CD4-positive, alpha-beta T cell treated with Interleukin-12 subunit alpha and Interleukin-12 subunit beta, for 1 hour (primary cell): ENCODE measurements at places on chromosomes 5 and 9.
A peak's percentile ranks its signal among the peaks of the same experiment; 100 is the strongest.

DNA sequence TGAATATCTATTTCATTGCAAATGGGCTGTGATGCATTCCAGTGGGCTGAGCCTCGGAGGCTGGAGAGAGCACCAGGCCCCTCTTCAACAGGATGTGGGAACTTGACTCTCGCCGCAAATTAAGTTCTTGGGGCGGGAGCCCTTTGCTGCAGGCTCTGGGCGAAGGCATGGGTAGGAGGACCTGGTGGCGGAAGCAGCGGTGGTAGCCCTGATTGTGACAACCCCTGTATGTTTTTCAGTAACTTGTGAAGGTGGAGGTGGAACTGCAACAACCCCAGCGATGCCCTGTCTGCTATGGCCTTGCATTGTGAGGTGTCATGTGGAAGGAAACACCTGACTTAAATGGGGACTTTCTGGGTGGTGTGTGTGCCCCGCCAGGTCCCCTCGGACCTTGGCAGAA is 9.4 kb downstream of the FYB1 start:
- peak; percentile 89 for DNase-seq

GRCh38 chr5:124480964-124481363 is 265.5 kb downstream of the ZNF608 start:
- no peak for DNase-seq

GRCh38 chr5:128163991-128164390 is 80.4 kb downstream of the SLC12A2 start:
- DNase-seq = no peak

DNA sequence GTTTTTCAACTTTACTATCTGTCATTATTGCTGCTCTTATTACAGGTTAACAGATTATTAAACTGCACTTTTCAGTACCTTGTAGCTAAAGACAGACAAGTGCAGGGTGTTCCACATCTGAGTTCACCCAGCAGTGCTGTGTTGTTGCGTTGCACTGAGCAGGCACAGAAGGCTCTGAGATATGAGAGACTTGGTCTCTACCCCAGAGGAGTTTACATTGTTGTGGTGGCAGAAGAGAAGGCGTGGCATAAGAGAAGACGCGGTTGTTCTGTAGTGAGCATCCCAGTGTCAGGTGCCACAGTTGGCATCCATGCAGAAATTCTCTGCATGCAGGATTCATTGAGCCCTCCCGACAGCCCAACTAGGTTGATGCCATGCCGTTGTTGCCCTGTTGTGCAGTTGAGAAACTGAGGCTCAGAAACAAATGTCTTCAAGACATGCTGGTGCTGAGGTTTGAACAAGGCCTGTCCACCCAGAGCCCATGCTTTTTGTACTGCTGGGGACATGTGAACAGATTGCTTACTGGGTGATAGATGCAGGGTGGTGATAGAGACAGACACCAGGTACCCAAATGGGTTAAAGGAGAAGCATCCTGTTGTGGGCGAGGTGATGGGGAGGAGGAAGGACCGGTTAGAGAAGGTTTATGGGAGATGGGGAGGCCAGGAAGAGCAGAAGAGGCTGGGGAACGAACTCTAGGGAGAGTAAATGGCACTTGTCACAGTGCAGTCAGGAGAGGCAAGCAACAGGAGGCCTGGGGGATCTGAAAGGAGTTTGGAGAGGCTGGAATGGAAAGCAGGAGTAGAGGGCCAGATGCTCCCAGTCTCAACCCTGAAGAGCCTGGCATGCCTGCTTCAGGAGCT is 8.2 kb downstream of the ABL1 start:
- DNase-seq = no peak

DNA sequence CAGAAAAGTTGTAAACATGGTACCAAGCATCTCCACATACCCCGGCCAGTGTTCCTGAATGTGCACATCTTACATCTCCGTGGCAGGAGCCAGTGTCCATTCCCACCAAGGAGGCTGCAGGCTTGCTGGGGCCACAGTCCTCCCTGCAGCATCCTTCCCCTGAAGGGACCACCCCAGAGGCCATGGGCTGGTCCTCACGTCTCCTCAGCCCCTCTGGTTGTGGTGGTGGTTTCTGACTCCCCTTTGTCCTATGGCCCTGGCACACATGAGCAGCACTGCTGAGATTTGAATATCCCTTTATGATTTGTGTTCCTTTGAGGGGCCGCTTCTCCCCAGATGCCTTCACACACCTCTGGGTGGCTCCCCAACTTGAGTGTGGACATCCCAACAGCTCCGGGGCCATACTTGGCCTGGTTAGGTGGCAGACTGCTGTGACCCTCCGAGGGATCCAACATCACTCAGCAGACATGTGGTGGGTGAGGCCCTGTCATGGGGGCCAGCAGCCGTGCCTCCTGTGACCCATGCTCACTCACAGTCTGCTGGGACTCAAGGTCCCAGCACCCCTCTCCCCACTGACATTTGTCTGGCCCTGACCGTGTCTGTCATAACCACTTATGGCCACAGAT is 14.3 kb downstream of the PHF2 start:
- DNase-seq = no peak

DNA sequence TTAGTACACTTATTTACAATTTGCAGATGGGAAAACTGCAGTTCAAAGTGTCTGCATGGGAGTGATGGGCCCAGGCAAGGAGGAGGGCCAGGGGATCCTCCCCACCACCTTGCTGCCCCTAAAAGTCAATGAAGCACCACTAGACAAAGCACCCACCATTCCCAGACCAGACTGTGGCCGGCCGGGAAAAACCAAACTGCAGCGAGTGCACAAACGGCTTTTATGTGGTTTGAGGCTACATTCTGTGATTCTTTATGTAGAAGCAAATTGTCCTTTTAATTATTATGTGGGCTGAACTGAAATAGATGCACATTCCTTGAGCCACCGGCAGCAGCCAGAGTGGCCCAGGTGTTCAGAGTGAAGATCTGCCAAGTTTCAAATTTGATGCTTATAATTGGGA is 585.3 kb upstream of the KLF4 start:
- DNase-seq = no peak

- no peak for DNase-seq
These were observed 96.4 kb downstream of the CAMSAP1 start for GRCh38 chr9:135810806-135811575.
